Left ventricle myocardium superior (tissue), 1 donor: ENCODE measurements at places on chromosomes 12 and 14.

- DNase-seq = peak; percentile 75
These were observed 556 bp downstream of the TIMM9 start for GRCh38 chr14:58426670-58427280.

DNA sequence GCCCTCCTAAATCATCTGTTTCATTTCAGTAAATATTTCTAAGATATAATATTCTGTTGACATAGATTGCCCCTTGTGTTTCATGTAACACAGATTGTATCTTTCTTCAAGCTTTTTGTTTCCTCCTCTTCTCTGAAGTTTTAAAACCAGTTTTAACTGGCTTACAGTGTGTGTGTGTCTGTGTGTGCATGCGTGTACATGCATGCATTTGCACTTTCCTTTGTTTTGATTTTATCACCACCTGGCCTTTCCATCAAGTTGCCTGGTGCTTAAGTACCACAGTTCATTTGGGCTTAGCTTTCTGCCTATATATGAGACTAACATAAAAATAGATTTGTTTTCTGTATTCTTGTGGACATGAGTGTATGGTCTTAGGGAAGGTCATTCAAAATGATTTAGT is 31.9 kb downstream of the ETNK1 start:
- no peak for DNase-seq

DNA sequence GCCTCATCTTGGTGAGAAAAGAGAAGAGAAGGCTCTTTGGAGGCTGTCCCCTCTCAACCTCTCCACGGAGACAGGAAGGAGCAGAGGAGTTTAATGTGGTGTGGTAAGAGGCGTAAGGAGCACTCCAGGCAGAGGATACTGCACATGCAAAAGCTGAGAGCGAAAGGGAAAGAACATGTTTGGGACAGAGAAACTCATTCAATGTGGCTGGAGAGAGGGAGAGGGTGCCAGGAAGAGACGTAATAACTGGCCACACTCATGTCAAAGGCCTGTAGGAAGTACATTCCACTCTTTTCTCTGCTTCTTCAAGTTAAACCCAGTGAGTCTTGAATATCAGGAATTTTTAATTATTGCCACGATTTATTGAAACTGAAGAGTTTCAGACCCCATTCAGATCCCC is 12.0 kb downstream of the VDR start:
- no peak for DNase-seq

- DNase-seq = no peak
These were observed 9.8 kb downstream of the SUPT16H start for GRCh38 chr14:21373980-21374379.

GRCh38 chr12:52860102-52860823 is 11.5 kb upstream of the KRT78 start:
- DNase-seq = no peak

GRCh38 chr12:24226745-24227350 is 277.4 kb upstream of the SOX5 start:
- no peak for DNase-seq

GRCh38 chr12:122966743-122967550 is 684 bp upstream of the ABCB9 start:
- no peak for DNase-seq

DNA sequence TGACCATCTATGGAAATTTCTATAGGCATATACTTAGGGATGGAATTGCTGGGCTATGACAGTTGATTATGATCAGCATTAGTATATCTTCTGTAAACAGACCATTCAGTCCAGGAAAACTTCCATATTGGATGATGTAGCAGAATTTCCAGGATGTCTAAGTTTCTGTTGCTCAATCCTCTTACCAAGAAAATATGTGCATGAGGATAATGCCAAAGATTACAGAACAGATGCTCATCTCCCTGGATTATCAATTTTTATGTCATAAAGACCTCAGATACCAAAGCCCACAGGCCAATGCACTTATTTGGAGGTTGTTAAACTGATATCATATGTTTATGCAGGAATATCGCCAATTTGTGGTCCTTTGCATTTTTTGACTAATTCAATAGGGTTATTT is 354.4 kb upstream of the FLRT2 start:
- DNase-seq = no peak

DNA sequence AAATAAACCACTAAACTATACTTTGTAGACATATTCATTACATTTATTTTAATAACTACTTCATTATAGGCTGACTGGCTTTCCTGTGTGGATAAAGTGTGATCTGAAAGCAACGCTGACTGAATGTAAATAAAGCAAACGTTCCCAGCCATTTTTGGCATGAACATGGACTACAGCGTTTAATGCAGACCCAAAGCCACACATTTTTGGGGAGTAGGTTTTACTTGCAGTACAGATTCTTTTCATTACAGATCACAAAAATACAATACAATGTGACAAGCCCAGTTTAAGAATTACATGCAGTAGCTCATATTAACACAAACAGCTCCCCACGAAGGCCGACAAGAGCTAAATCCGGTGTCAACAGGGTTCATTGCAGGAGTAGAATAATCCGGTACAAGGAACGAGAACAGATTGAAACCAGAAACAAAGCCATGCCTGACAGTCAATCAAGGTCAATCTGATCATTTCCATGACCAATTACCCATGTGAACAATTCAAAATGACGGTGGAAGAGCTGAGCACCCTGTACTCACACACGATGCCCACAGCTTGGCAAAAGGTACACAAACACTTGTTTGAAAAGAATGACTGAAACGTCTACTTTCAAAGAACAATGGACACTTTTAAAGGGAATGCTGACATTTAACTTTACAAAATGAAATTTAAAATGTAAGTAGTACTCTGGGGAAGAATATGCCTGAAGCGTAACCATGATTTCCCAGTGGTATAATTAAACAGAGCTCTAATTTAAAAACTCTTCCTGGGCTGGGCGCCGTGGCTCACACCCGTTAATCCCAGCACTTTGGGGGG is 5.3 kb downstream of the BAG5 start:
- DNase-seq = no peak

GRCh38 chr12:56993346-56993745 is 13.0 kb downstream of the ZBTB39 start:
- no peak for DNase-seq

- no peak for DNase-seq
These were observed 96.1 kb upstream of the DACT1 start for GRCh38 chr14:58541633-58542022.

DNA sequence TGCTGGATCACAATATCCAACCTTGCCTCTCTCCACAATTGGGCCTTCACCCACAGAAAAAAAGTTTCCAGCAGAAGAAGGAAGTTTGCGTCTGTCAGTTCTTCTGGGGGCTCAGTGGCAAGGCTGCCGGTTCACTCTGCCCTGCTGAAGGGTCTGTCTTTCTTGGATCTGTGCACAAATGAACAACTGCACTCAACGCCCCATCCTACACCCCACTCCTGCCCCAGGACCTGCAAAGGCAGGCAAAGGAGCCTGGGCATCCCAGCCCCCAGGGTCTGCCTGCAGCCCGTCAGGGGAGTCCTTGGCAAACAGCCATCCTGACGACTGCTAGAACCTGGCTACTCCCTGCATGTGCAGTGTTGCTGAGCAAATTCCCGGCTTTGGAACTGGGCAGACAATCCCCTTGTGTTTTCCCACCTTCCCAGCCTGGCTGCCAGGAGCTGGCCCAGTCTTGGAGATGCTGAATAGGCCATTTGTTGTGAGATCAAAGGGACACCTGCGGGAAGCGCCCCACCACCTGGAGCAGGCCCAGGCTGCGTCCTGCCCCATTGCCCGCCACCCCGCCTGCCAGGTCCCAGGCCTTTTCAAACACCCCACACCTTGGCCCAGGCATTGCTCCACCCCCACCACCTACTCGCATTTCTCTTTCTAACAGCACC is 311.9 kb downstream of the BCL11B start:
- DNase-seq = no peak

GRCh38 chr14:71524320-71524982 is 407.8 kb upstream of the RGS6 start:
- DNase-seq = no peak

- DNase-seq = no peak
These were observed 422.2 kb downstream of the APAF1 start for GRCh38 chr12:99067171-99067785.

DNA sequence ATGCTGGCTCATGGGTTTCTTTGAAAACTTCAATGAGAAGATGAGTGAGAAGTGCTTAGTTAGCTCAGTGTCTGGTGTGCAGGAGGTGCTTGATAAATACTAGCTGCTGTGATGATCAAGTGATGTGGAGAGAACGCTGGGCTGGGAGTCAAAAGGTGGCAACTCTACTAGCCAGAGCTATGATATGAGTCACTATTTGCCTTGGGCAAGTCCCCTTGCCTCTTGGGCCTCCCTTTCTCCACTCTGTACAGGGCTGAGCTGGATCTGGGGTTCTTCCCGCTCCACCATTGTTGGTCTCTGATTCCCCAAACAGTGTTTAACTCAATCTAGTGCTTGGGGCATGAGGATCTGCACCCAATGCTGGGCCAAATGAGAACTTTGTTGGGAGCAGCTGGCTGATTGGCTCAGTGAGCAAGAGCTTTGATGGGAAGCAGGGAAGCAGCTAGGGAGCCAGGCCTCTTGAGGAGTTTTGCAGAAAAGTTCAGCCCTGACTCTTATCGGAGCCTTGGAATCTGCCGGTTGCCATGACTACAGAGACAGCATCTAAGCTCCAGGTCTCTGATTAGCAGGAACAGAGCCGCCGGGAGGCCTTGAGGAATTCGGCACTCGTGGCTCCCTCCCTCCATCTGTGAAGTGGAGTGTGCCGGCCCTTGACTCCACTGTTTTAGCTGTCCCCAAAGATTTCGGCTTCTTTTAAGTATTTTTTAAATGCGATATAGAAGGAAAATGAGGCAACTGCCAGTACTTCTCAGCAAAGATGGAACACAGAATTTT is 82.1 kb upstream of the HSPB8 start:
- no peak for DNase-seq

DNA sequence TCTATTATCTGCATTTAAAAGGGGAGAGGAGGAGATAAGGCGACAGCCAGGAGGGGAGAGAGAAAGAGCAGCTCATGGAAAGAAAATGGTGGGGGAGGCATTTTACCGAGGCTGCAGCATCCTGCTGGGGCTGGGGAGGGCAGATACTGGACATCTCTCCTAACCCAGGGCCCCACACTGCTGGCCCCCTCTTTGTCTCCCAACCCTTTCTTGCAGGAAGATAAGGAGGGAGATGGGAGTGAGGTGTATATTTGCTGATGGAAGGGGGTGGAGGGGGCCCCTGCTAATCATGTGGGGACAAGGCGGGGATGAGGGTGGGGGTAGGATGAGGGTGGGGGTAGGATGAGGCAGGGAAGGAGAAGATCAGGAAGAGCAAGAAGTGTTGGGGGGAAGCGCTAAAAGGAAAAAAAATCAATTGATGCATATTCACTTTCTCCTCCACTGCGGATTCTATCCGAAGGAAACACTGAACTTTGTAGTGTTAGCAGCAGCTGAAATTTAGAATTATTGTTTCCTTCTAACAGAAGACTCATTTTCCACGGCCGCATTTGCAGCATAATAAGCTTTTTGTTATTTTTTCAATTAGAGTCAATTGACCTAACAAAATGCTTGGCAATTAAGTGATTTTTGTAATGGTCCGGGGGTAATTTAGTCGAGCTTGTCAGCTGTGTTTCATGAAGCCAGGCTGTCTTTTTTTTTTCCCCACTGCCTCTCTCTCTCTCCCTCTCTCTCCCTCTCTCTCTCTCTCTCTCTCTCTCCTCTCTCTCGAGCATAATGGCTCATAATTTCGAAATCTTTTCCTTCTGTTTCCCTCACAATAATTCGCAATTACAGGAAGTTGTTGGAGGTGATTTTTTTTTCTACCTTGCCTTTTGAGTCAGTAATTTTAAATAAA is 1134.6 kb downstream of the BCL11B start:
- no peak for DNase-seq

DNA sequence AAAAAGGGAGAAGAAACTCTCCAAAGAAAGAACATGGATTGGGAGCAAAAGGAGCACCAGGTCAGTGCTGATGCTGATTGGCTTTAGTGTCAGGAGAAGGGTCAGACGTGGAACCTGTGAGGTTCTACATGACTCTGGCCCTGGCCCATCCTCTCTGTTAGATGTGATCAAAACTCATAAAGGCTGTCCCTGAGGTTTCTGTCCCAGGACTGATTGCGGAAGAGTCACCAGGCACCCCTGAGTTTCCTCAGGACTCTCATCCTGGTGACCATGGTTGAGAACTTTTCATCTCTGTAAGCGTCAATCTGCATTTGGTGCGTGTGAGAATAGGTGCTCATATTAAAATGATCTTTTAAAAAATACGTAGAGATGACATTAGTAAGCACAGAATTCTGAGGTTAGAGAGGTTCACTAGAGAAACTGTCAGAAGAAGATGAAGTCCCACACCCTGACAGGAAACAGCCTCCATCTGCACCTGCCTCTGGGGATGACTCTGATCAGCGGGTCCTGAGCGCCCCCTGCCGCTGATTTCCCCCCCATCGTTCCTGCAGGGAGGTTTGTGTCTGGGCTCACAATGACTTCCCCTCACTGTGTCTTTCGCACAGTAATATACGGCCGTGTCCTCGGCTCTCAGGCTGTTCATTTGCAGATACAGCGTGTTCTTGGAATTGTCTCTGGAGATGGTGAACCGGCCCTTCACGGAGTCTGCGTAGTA is 741.8 kb downstream of the TMEM121 start:
- no peak for DNase-seq

DNA sequence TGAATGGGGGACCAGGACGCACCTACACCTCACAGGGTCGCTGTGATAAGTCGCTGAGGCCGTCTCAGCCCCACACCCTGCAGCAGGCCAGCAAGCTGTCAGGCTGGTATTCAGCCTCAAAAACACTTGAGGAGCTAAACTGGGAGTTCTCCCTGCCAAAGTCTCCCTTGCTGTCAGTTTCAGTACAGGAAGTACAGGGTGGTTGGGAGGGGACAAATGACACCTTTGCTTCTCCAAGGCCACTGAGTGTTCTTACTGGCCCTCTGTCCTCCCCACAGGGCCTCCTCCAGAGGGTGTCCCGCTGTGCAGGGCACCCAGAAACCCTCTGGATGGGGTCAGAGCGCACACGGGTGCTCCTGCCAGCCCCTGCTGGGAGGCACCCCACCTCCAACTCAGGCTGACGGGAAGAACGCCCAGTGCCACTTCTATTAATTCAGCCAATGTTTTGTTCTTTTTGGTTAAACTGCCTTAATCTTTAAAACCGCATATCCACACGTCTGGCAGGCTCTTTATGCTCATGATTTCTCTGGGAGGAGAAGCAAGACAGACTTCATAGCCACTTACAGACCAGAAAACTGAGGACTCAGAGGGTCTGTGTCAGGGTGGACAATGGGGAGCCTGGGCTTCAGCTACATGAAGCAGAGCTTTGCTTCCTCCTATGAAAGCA is 75.9 kb downstream of the ITPK1 start:
- DNase-seq = peak; percentile 63

GRCh38 chr12:117064596-117064995 is 34.6 kb downstream of the TESC start:
- peak; percentile 15 for DNase-seq

- no peak for DNase-seq
These were observed 7.2 kb downstream of the MGP start for GRCh38 chr12:14878488-14878887.

DNA sequence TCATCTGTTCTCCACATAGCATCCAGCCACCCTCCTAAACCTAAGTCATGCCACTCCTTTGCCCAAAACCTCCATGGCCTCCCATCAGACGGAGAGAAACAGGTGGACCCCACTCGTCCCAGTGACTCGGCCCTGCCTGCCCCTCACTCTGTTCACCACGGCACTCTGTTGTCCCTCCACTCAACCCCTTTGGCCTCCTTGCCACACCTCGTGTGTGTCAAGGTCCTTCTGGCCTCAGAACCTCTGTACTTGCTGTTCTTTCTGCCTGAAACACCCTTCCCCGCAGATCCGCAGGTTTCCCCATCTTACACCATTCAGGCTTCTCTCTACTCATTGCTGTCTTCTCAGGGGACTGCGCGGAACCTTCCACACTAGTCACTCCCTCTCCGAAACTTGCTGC is 24.5 kb upstream of the ACTN1 start:
- DNase-seq = no peak
